ENCODE measurements at places on chromosomes 3 and 15.
A peak's percentile ranks its signal among the peaks of the same experiment; 100 is the strongest.

DNA sequence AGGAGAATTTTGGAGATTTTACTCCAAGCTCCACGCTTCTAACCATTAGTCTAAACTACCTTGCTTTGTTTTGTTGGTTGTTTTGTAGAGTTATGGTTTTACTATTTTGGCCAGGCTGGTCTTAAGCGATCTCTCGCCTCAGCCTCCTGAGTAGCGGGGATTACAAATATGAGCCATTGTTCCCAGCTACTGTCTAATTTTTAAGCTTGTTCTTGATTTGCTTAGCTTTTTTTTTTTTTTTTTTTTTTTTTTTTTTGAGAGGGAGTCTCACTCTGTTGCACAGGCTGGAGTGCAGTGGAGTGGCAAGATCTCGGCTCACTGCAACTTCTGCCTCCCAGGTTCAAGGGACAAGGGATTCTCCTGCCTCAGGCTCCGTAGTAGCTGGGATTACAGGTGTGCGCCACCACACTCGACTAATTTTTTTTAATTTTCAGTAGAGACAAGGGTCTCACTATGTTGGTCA, 28.5 kb downstream of the EFCAB12 start:
- peak; percentile 19 for DNase-seq

- DNase-seq, result no peak
Observed at GRCh38 chr3:182136008-182136910, 424.5 kb downstream of the SOX2 start.

DNA sequence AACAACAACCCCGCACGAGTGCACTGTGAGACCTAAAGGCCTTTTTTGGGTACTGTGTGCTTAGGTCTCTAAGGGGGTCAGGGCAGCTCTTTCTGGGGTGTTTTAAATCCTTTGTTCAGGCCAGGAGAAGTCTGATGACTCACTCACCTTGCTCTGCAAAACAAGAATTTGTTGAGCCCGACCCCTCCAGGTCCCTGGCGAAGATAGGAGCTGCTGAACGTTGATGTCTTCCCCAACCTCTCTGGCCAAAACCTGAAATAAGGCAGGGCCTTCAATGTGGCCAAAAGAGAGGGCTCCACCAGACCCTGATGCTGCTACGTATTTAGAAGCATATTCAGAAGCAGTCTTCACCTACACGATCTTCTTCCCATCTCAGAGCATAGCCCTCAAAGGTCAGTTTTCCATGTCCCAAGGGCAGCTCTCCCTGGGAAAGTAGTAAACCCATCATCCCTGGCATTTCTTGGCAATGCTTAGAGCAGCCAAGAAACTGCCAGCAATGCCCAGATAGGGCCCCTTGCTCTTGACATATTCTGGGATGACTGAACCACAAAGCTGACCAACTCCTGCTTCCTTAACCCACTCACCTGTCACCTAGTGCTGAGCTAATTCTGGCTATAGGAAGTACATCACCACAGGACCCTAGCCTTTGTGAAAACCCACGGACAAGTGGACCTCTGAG, 27.1 kb downstream of the CCDC13 start:
- DNase-seq, result no peak

GRCh38 chr3:44309500-44309899, 29.1 kb upstream of the TCAIM start:
- DNase-seq, result no peak

GRCh38 chr15:70717237-70717793, 46.0 kb downstream of the UACA start:
- DNase-seq, result no peak

DNA sequence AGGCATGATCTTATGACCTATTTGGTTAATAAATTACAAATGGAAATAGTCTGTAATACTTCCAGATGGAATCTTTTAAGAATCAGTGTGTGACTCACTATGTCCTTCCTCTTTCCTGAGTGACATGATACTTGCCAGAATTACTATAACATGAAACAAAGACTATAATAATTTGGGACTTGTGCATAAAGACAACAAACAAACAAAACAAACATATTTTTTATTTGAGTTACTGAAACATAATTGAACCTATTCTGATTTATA, 1268.1 kb downstream of the OTOL1 start:
- no peak for DNase-seq

DNA sequence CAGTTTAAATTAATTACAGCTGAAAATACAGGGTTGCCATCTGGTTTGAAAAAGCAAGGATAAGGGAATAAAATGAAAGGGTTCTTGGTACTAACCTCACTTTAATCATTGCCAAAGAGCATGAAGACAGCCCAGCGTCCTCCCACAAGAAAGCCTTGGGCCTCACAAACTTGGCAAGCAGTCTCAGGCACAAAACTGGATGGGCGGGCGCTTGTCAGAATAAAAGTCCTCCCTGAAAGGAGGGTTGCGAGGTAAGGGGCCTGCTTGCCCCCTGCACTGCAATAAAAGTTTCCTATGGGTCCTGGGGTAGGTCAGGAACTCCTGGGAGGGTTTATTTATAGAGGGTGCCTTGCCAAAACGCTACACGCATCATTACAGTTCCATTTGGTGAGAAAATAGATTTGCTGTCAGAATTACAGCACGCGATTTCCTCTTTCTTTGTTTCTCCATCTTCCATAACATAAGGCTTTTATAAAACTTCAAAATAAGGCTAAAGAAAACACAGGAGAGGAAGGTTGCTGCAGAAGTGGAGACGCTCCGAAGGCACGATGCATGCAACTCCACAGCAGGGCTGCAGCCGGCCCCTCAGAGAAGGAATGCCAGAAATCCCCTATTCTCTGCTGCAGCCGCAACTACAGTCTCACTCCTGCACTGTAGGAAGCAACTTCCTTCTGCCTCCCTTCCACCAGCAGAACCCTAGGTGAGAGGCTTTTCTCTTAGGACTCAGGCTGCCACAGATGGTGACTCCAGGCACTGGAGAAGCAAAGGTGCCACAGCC, 61.3 kb downstream of the VGLL4 start:
- DNase-seq, result peak; percentile 82

DNA sequence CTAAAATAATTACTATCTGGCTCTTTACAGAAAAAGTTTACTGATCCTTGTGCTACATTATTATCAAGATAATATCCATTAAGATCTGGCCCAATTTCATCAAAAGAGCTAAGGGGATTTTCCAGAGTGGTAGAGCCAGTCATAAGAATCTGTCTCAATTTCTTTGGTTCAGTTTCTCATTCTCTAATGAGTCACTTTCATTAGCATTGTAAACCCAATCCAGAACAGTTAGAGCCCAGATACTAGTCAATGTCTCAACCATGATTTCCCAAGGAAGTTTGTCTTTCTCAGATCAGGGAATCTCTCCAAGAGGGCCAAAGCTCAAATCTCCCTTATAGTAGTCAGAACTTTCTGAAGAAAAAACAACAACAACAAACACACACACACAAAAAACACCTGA, 131.1 kb upstream of the PPP2R3A start:
- no peak for DNase-seq

DNA sequence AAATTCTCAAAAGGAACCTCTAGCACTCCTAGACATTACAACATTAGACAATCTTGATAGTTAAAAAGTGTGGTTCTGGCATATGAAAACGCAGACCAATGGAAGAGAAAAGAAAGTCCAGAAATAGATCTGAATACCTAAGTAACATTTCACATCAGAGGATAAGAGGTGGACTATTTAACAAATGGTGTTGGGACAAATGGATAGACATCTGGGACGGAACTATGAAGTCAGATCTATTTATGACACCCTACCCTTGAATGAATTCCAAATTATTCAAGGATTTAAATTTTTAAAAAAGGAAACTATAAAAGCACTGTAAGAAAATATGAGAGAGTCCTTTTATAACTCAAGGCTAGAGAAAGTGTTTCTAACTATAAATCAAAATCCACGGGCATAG, 111.3 kb downstream of the SCN11A start:
- no peak for DNase-seq

DNA sequence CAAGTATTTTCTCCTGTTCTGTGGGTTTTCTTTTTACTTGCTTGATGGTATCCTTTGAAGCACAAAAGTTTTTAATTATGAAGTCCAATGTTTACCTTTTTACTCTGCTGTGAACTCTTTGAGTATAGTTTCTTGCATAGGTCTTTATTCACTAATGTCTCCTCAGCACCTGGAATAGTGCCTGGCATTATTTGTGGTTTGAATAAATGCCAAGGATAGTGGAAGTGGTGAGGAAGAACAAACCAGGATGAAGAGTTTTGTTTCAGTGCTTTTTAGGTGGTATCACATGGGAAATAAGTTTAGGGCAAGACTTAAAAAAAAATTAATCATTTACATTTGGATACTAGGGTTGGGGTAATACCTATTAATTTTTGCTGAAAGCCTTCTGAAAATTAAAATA, 25.7 kb downstream of the GPD1L start:
- DNase-seq, result no peak
